ENCODE measurements at places on chromosomes 4 and X. TPM values are rescaled to one million over a fixed set of nuclear protein-coding genes. Genes with fewer than 3 reads are reported as not detected.
A peak's percentile ranks its signal among the peaks of the same experiment; 100 is the strongest.

Gene EREG
- total RNA-seq: 0.69 TPM

- DNase-seq: no peak
Measured at GRCh38 chr4:17702641-17703040, 78.8 kb downstream of the FAM184B start.

Gene ARHGAP24
- total RNA-seq: 29.8 TPM

DNA sequence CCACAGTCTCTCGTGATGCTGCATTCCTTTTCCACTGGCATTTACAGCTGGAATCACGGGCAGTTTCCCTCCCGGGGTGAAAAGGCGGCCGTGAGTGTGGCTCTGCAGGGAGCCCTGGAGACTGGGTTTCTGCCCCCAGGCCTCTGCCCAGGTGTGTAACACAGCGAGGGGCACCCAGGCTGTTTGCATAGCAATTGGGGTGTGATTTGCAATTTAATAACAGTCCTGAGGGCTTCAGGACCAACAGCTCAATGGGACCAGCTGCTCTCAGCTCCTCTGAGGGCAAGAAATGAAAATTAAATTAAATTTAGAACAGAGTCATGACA, 99.0 kb upstream of the SHOX start:
- DNase-seq: peak; percentile 27

DNA sequence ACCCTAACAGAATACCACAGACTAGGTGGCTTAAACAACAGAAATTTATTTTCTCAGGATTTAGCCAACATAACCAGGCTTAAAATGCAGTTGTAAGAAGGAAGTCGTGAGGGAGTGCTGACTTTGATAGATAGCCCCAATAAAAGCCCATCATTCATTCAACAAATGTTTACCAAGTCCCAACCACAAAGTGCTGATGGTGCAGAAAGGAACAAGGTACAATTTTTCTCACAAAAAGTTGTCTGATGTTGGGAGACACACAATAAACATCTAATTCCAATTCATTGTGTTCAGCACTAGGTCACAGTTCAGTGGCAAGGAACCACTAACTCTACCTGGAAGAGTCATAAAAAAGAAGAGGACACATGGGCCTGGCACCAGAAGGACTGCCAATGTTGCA, 42.2 kb downstream of the AKAP4 start:
- no peak for DNase-seq

DNA sequence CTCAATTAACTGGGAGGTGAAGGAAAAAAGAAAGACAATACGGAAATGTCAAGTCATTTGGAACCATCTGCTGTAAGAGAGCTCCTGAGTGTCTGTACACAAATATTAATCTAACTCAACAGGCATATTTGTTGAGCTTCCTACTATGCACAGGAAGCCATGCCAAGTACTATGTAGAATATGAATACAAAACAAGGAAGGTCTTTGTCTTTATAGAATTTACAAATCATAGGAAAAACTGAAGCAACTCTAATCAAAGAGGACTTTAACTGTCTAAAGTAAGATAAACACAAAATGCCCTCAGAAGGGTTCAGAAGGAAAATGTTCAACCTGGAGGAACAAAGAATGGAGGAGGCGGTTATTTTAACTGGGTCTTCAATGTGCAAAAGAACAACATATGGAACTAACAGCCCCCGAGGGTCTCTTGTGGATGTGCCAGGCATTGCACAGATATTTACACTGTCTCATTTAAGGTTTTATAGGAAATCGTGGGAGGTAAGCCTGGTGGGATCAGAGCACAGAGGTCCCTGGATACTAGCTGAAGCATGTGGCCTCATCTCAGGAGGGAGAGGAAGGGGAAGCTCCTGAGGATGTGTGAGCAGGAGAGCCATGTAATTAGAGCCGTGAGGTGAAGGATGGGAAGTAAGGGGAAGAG, 5.8 kb downstream of the FAM114A1 start:
- DNase-seq: no peak

Gene ZNF595
- total RNA-seq: 16.1 TPM

Measured in upper lobe of right lung (tissue), 1 donor.